ENCODE measurements at places on chromosomes 7 and 10.
A peak's percentile ranks its signal among the peaks of the same experiment; 100 is the strongest.

- DNase-seq = no peak
Measured at GRCh38 chr10:115503546-115503945, 410.4 kb downstream of the ATRNL1 start.

DNA sequence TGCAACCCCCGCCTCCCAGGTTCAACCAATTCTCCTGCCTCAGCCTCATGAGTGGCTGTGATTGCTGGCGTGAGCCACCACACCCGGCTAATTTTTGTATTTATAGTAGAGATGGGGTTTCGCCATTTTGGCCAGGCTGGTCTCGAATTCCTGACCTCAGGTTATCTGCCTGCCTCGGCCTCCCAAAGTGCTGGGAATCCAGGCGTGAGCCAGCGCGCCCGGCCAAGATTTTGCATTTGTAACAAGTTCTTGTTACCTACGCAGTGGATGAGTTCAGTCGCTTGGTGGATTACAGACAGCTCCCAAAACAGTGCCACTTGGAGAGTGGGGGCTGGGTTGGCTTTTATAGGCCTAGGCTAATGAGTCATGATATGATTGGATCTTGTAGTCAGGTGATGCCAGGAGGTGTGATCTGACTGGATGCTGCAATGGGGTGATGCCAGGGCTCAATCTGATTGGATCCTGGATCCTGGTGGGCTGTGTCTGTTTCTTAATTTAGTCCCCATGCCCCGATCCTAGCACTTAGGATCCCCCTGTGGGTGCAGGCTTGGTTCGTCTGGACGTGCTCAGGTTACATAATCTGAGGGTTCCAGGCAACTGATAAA lies 20.3 kb downstream of the SBDS start:
- DNase-seq = no peak

GRCh38 chr7:39845006-39845405 lies 105.0 kb upstream of the CDK13 start:
- DNase-seq = no peak

DNA sequence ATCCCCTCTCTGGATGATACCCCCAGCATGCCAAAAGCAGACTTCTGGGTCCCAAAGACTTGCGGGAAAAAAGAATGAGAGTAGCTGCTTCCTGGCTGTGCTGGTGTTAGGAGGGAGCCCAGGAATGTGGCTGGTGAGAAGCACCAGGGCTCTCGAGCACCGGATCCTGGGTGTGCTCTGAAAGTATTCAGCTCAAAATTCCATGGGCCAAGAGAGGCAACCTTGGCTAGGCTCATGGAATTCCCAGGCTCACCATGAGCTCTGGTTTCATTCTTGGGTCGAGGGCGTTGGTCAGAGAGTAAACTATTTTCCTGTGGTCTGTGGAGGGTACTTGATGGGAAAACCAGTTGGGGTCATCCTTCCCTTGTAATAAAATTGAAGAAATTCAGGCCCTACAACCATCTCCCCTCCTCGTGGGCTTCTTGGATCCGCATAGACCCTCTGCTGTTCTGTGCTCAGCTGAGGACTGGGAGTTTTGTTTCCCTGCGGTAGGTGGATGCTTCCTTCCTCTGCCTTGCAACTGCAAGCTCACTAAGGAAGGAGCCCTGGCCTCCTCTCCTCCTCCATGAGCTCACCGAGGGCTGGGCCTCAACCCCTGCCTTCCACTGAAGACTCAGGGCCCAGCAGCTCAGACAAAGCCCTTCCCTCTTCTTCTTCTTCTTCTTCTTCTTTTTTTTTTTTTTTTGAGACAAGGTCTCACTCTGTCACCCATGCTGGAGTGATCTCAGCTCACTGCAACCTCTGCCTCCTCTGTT lies 34.5 kb upstream of the AQP1 start:
- DNase-seq = peak; percentile 37

- no peak for DNase-seq
Measured at GRCh38 chr7:94178230-94178629, 174.1 kb upstream of the BET1 start.

- DNase-seq = no peak
Measured at GRCh38 chr7:80823057-80823456, 95.8 kb downstream of the SEMA3C start.

DNA sequence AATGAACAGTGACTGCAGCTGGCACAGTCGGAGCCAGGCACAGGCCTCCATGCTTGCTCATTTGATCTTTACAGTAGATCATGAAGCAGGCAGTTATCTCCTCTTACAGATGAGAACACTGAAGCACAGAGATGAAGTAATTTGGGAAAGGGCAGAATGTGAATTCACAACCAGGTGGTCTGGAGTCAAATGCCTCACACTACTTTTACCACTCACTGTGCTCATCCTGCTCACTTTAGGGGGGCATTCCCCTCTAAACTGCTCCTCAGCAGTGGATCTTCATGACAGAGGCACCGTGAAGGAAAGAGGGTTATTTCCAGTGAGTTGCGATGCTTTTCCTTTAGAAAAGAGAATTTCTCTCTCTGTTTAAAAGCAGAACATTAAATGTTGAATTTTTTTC lies 15.1 kb downstream of the SNX10 start:
- peak; percentile 23 for DNase-seq

- no peak for DNase-seq
Measured at GRCh38 chr7:140534743-140535142, 55.4 kb upstream of the MKRN1 start.

GRCh38 chr10:78383378-78384048 lies 349.9 kb downstream of the RPS24 start:
- DNase-seq = no peak

DNA sequence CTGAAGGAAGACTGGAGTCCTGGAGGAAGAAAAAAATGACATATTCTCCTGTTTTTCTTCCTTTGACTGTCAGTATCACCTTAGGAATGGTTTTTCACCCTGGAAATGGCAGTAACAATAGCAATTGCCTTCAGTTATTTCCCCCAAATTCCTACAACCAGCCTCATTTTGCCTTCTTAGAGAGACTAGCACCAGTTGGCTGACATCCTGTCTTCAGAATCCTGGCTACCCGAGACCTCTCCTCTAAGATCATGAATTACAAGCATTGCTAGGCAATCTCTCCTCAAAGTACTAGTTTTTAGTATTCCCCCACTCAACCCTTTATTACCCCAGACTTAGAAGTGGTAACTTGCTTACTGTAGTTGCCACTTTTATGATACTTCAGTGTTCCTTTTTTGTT lies 53.4 kb downstream of the TAS2R16 start:
- DNase-seq = no peak

DNA sequence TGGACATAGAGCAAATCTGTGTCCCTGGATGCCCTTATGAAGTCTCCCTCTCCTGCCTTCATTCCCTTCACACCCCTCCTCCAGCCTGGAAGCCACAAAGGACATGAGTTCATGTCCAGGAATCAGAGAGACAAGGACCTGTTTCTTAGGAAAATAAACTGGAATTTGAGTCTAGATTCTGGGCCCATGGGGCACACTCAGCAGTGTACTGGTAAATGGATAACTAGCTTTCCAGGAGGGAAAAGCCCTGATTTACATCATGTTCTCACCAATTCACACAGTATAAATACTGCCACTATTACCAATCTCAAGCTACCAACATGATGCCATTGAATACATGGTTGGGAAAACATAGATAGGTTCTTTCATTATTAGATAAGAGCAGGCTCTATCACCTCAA lies 9.9 kb downstream of the FAM237B start:
- no peak for DNase-seq

Measured in trophoblast cell (in vitro differentiated cells and primary cell).